ENCODE measurements at places on chromosomes 4 and X.

GRCh38 chrX:14295426-14295825, 233.9 kb upstream of the GLRA2 start:
- no peak for DNase-seq

GRCh38 chr4:129326571-129327460, 230.9 kb downstream of the C4orf33 start:
- DNase-seq, result no peak

GRCh38 chrX:142251202-142251601, 46.1 kb upstream of the MAGEC2 start:
- DNase-seq, result no peak

GRCh38 chr4:83197555-83198235, 83.2 kb upstream of the PLAC8 start:
- DNase-seq, result no peak

- DNase-seq, result no peak
Observed at GRCh38 chr4:186604124-186604807, 48.9 kb upstream of the MTNR1A start.

DNA sequence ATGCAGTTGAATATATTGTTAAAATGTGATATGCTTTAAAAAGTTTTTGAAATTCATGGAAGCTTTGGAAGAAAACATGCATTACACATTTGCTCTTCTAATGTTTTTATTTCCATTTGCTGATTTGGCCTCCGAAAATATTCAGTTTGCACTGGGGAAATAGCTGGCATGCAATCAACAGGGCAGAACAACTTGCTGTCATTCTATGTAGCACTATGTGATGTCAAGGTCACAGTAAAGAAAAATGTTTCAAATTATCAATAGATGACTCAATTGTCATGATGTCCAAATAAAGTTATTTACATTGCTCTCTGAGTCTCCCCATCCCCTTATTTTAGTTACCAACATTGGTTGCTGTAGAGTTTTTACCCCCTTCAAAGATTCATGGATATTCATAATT, 119.2 kb downstream of the TLL1 start:
- DNase-seq, result no peak

GRCh38 chr4:33711826-33712225, 2532.5 kb downstream of the ARAP2 start:
- DNase-seq, result no peak

GRCh38 chrX:5388087-5388486, 840.6 kb downstream of the NLGN4X start:
- DNase-seq, result no peak

DNA sequence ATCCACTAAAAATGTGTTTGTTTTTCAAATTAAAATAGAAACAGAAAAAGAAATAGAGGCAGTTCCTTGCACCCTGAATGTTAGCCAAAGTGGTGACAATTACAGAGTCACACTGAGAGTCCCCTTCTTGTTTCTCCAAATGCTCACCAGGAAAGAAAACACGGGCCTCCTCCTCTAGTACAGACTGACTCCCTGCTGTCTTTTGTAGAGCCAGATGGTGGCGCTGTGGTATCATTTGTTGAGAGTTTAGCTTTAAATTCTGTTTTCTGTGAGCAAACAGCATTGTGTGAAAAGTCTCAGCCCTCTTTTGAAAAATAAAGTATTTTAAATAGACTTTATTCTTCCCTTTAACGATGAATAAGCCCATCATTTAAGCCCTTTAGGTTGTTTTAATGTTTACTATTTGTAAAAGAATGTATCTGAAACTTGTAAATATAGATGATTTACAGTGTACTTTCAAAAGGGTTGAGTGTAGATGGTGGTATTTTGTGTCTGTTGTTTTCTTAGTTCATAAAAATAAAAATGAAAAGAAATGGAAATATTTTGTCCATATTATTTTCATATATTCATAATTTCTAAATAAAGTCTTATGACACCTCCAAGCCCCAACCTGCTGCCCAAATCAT, 36.9 kb upstream of the ATOH1 start:
- DNase-seq, result peak; percentile 56

GRCh38 chr4:102139132-102139573, 206.1 kb downstream of the SLC39A8 start:
- no peak for DNase-seq
